ENCODE measurements at places on chromosomes 1 and 21.
A peak's percentile ranks its signal among the peaks of the same experiment; 100 is the strongest.

GRCh38 chr21:41429305-41429704 is 3.3 kb downstream of the MX1 start:
- DNase-seq = no peak

DNA sequence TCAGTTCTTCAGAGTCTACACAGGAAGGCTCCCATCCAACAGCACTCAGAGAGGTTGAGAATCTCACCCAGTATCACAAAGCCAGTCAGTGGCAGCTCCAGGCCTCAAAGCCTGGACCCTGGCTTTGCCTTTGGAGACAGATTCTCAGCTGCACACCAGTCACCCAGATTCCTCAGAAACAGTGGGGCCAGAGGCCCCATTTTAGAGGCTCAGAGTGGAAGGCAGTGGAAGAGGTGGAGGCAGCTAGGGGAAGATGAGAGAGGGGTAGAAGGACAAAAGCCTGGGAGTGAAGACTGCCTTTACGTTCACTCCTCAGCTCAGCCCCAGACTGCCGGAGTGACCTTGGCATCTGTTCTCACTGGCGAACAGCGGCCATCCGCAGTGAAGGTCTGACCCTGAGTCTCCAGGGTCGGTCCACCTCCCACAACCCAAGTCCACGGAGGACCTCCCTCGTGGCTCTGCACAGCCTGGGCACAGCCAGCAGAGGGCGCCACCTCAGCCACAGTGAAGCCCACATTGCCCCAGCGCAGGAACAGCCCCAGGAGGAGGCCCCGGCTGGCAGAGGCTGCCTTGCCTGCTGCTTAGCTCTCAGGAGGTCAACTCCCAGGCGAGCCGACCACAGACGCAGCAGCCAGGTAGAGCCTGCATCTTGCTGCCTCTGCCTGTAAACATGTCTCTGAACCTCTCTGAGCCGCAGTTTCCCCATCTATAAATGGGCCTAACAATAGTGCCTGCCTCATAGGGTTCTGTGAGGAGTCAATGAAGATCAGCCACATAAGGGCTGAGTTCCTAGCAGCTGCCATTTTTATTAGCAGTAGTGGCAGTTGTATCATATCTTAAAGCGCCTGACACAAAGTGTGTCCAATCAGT is 5.9 kb upstream of the FNDC5 start:
- peak; percentile 80 for DNase-seq

DNA sequence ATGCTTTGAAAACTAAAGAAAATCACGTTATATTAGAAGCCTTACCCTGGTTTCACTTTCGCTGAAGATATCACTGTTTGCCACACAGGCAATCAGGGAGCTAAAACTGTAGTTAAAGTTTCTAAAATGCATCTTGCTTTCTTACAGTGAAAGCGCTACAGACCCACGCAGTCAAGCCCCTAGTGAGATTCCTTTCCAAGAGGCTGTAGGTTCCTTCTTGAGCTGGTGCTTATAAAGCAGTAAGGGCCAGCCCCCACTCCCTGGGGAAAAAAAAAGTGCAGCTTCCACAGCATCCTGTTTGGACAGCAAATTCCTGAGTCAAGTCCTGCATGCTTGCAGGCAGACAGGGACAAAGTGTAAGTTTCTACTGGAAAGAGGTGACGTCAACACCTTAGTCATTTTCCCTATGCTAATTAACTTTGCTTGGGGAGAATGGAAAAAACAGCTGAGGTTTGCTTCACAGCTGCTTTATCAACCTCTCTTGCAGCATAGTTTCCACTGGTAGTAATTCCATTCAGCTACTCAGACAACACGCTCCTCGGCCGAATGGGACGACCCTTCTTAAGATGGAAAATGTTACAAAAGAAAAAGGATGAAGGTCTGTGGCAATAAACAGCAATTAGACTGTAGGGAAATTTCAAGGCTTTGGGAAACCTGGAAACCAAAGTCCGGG is 14.7 kb upstream of the KCNE1 start:
- no peak for DNase-seq

GRCh38 chr1:56300836-56301235 is 278.5 kb downstream of the PLPP3 start:
- DNase-seq = no peak

- no peak for DNase-seq
Observed at GRCh38 chr1:156845953-156846545, 12.9 kb downstream of the INSRR start.

GRCh38 chr1:57376041-57376440 is 47.8 kb downstream of the DAB1 start:
- DNase-seq = no peak

DNA sequence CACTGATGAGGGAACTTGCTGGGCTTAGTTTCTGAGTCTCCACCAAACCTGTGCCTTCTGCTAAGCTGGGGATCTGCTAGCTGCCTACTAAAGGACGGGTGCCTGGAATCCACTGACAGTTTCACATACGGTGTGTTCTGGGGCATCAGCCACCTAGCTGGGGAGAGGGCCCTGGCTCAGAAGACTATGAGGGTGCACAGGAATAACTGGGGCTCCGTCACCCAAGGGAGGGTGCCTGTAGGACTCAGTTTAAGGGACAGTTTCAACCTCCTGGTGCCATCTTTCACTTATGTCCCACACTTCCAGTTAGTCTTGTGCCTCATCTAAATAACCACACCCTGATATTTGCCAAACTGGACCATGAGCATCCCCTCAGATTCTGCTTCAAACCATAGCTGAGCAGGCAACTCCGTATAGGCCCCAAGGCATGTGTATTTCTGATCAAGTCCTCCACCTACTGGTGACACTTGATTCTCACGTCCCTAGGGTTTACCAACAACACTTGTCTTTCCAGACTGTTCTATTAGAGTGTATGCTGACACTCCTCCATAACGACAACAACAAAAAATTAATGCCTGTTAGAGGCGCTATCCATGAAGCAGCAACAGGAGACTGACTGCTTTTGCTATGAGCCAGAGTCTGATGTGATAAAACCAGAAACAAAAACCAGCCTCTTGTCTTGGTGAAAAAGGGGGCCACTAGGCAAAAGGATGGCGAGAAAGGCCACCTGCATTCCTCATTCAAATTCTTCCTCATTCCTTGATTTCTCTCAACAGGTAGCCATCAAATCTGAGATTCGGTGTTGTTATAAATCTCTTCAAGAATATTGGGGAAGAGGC is 55.0 kb upstream of the PAXBP1 start:
- DNase-seq = peak; percentile 85

GRCh38 chr1:211783897-211784296 is 46.7 kb downstream of the LPGAT1 start:
- DNase-seq = peak; percentile 5

DNA sequence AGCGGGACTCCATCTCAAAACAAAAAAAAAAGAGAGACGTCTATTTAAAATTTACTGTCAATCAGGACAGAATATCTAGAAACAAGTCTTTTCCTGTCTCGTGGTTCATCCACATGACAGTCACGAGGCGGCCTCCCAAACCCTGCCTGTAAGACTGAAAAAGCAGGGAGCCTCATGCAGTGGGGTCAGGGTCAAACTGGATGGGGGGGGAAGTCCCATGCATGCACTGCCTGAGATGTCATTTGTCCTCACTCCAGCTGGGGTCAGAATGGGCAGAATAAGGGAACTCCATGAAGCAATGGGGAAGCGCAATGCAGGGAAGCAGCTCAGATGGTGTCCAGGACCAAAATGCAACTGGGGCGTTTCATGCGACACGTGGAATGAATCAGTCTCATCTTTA is 85.5 kb downstream of the PIK3CD start:
- DNase-seq = peak; percentile 30
